ENCODE measurements at places on chromosomes 6 and 20. TPM values are rescaled to one million over a fixed set of nuclear protein-coding genes. Genes with fewer than 3 reads are reported as not detected.

RAET1G gene
- 0.51 TPM for total RNA-seq

FAM184A gene
- 4.8 TPM for total RNA-seq

ZBP1 gene
- 0.26 TPM for total RNA-seq

ULBP2 gene
- total RNA-seq, result 0.96 TPM

CD40 gene
- total RNA-seq, result 17.3 TPM

RIMS4 gene
- 0.29 TPM for total RNA-seq

MLN gene
- total RNA-seq, result not detected

POU5F1 gene
- 0.93 TPM for total RNA-seq
